Cortex of kidney (tissue), 1 donor: ENCODE measurements at places on chromosomes 2 and 18.

DNA sequence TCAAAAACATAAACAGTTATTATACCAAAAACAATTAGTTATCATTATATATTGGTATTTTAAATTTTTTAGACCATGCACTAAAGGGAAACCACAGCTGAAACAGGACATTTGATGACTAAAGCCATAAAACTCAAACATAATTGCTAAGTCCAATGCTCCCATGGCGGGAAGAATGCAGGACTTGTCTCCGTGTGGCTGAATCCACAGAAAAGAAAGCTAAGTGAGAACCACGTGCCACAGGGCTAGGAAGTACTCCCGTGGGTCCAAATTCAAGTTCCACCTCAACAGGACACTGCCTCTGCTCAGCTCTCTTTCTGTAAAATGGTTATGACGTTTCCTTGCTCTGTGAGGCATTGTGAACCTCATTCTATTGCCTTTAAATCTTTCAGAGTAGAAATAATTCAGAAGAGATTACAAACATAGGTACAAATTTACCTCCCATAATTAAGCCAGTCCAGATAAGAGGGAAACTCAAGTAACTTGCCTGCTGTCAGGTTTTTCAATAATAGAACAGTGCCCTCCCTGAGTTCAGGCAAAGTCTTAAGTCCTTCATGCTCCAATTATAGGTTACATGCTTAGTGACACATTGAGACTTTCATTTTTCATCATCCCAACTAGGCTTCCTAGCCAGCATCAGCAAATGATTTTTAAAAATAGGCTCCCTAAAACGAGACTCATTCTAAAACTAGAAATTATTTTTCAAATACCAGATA is 36.7 kb downstream of the FTCDNL1 start:
- DNase-seq: no peak

DNA sequence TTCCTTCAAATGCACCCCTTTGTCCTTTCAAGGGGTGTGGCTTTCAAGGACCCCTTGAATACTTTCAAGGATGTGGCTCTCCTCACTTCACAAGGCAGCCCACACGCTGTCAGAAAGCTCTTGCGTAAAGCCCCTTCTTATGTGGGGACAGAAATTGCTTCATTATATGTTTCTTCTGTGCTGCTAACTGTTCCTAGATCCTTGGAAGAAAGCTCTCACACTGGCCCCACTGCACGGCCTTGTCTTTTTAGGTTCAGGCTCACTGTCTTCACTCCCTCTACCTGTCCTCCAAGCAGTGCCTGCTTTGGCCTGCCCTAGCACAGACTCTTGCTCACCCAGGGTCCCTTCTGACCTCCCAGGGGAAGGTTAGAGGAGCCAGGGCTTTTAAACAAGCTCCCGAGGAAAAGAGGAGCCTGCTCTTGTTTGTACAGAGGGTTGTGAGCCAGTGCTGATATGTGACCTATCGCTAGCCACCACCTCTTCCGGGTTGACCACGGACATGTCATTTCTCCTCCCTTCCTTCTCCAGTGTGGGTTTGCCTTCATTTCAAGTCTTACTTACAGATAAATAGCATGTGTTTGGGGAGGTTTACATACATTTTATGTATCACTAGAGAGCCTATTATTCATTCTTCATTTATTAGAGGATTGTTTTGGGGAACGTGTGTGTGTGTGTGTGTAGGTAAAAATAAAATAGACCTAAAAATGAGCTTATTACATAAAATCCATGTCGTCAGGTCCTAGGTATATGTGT is 94.7 kb downstream of the RTN4 start:
- DNase-seq: no peak

DNA sequence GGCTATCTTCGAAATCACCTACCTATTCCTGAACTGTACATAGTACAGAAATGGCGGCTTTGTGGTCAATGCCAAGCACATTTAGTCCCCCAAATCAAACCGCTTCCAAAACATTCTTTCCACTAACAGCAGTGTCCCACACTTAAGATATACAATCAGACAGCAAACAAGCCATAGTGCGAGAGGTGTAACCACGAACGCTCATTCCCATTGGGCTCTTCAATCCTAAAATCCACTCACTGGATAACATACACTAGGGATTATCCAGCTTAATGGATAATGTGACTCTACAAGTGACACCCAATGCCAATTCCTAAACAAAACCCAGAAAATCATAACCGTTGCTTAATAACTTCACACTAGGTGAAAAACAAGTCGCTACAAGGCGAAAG is 2.0 kb downstream of the XPO1 start:
- DNase-seq: no peak

GRCh38 chr18:4017480-4017879 is 437.6 kb downstream of the DLGAP1 start:
- no peak for DNase-seq

DNA sequence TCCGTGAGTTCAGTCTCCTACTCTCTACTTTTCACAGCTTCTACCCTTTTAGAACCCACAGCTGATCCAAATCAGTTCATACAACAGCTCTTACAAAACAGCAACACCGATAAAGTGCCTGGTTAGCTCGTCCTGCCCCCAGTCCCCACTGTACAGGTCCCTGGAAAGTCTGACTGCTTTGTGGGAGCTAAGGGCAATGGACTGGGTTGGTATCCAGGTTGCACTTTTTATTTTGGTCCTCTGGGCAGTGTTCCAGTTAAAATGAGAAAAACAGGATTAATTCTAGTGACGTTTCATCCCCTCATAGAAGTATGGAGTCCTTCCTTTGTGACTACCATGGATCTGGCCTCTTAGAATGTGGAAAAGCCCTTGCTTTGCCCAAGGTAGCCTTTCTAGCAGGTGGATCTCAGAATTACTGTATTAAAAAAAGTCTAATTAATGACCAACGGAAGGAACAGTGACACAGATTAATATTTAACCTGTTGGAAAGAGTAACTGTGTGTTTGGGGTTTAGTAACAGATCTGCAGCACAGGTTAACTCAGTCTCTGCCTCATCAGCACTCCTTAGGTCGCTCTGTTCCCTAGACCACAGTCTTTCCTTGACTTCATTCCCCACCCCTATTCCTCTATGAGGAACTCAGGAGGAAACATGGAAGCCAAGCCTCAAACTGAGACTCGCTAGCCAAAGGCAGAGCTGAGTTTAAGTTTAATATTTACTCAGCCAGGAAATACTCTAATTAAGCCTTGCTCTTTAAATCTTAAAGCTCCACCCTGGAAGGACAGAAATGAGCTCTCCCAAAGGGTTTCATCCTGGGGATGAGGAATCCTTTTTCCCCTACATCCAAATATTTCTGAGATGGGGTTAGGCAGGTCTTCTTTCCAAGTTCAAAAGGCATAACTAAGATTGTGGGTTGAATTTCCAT is 52.8 kb upstream of the ITGA6 start:
- no peak for DNase-seq

- no peak for DNase-seq
These were observed 84.0 kb downstream of the SPP2 start for GRCh38 chr2:234134496-234134895.

DNA sequence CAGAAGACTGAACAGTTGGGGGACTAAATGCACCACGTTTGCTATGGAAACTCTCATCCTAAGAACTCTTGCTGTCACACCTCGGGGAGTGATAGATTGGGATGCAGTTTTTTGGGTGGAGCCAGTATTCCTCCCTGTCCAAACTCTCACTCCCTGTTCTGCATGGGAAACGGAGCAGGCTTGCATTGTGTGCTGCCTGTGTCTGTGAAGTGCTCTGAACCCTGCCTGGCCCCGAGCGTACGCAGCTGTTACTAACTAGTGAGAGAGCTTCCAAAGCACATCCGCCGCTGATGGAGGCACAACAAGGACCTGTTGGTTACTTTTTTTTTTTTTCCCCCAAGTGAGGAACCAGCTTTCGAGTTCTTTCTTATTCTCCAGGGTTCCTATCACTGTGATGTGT is 195.5 kb downstream of the ANAPC1 start:
- no peak for DNase-seq

DNA sequence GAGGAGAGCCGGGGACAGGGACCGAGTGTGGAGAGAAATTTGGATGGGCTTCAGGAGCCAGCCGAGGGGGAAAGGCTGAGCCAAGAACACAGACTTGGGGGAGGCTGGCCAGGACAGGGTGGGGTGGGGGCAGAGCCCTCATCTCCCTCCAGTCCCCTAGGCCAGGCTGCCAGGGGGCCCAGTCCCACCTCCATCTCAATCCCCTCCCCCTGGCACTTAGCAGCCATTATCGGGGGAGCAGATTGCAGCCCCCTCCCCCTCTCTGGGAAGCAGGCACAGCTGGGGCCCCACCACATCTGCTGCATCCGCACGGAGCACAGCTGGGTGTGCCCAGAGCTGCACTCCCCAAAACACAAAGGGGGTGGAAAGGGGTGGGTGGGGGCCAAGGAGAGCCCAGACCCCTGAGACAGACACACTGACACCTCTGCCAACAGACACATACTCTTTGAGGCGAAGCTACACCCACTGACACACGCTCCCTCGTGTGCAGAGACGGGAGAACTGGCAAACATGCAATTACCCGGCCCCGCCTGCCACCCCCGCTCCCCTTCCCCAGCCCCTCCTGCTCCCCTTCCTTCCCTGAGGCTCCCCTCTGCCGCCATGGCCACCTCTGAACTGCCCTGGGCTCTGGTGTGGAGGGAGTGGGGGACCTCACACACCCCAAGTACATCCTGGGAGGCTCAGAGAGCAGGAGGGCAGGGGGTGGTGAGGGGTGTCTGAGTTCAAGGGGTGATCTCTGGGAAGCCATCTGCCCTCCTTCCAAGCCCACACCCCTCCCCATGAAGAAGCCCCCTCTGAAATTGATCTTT is 5.1 kb upstream of the ASIC4 start:
- no peak for DNase-seq

DNA sequence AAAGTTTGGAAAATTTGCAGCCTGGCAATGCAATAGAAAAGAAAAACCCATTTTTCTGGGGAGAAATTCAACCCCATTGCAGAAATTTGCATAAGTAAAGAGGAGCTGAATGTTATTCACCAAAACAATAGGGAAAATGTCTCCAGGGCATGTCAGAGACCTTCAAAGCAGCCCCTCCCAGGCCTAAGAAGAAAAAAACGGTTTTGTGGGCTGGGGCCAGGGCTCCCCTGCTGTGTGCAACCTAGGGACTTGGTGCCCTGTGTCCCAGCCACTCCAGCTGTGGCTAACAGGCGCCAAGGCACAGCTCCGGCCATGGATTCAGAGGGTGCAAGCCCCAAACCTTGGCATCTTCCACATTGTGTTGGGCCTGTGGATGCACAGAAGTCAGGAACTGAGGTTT is 224.5 kb downstream of the TXNL1 start:
- DNase-seq: no peak

DNA sequence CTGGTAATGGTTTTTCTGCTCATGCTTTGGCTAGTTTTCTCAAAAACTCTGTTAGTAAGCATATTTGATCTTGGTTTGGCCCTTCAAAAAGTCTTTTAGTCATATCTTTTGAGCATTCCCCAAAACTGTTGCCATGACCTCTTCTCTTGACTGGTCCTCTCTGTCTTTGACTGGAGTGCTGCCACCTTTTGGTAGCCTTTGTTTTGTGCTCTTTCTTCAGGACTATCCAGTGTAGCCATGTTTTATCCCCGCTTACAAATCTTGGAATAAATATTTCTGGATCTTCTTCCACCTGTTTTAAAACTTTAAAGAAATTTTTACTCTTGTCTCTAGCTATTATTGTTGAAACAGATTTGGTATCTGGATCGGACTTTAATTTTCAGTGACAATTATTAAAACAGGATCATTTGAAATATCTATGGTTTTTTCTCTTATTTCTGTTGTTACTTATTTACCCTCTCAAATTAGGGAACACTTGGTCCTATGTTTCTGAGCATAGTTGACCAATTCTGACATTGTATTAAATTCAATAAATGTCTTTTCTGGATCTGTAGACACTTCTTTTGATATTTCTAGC is 965 bp upstream of the ELOA2 start:
- no peak for DNase-seq

GRCh38 chr18:42192251-42193248 is 237.5 kb downstream of the PIK3C3 start:
- DNase-seq: no peak

DNA sequence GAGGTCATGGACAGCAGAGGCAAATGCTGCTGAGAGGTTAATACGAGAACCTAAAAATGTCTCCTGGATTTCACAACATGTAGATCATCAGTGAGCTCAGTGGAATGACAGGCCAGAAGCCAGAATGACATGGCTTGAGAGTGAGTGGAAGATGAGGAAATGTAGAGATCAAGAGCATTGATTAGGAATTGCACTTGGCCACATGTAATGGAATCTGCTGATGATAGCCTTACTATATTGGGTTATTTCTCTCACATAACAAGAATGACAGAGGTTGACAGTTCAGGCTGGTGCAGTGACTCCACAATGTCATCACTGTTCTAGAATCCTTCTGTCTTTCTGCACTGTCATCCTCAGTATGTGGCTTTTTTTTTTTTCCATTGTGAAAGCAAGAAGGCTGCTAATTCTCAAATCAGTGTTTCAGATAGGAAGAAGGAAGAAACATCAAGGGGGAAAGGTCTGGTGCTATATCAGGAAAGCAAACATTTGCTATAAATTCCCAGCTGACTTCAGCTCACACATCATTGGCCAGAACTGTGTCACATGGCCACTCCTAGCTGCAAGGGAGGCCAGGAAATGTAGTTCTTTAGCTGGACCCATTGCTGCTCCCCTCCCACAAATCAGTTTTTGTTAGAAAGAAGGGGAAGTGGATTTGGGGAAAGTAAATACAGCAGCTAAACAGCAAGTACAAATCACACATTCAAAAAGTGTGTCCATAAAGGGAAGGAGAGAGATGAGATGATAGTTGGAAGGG is 127.2 kb downstream of the FAM161A start:
- DNase-seq: no peak

- DNase-seq: no peak
These were observed 779.2 kb downstream of the CNTNAP5 start for GRCh38 chr2:124804014-124804940.

- no peak for DNase-seq
These were observed 369.1 kb downstream of the ZNF521 start for GRCh38 chr18:24982831-24983230.

- no peak for DNase-seq
These were observed 275.1 kb upstream of the STON1 start for GRCh38 chr2:48254839-48255238.

GRCh38 chr2:66862885-66863650 is 428.1 kb downstream of the MEIS1 start:
- no peak for DNase-seq

DNA sequence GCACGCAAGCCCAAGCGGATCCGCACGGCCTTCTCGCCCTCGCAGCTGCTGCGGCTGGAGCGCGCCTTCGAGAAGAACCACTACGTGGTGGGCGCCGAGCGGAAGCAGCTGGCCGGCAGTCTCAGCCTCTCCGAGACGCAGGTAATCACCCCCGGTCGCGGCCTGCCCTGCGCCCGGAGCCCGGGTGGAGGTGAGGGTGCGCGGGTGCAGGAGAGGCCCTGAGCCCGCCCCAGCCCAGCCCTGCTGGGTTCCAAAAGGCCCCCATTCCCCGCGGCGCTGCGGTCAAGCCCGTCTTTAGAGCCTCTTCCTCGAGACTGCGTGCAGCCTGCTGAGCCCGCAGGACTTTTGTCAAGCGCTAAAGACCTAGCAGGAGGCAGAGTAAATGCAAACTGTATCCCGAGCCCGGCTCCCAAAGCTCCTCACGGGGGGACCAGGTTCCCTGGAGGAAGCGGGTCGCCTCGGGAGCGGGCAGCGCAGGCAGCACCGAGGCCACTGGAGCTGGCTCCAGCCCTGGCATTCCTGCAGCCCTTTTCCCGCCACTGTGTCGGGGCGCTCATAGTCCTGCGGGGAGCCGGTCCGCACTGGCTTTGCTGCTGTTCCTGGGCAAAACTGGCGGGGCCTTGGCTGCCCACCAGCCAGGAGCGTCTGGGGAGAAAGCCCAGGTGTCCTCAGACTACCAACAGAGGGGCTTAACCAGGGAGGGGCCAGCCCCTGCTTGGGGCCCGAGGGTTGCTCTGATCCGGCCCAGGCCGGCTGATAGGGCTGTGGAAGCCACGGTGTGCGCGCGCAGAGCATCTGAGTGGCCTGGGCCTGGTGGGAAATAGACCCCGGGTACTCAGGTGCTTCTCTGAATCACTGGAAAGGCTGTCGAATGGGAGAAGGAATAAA is 7.3 kb downstream of the EMX1 start:
- no peak for DNase-seq
